ENCODE measurements at places on chromosomes 2 and 18.

DNA sequence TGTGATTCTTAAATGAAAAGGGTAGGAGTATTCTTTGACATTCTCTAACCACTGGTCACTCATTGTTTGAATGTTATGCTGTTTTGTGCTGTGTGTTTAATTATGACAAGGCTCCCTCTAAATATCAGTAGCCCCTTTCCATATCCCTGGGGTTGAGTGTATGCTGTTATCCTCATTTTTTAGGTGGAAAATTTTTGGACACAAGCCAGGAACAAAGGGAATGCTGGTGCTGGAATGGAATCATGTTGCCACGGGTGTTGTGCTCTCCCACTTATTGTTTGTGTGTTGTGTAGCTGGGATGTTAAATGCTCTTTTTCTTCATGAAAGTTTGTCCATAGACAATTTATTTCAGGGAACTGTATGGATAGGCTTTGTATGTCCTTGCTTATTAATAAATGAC is 43.3 kb downstream of the ZNF532 start:
- DNase-seq: no peak

DNA sequence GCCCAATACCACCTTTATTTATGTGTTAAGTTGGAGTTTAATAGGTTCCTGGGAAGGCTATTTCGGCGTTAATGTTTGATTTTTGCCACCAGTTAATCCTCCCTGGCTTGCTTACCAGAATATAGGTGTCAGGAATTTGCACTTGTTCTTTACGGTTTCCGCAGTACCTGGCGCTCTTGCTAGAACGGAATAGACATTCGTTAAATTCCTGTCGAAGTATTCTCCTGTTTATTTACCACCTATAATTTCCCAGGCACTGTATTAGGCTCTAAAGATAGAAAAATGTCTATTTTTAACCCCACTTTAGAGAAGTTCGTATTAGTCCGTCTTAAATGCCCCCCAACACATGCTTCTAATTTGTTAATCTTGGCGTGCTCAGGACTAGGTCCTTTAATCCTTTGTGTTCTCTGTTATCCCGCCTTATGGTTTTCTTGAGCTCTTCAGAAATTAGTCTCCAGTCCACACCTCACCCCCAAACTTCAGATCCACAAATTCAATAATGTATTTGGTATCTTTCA is 575 bp downstream of the CCDC150 start:
- no peak for DNase-seq

DNA sequence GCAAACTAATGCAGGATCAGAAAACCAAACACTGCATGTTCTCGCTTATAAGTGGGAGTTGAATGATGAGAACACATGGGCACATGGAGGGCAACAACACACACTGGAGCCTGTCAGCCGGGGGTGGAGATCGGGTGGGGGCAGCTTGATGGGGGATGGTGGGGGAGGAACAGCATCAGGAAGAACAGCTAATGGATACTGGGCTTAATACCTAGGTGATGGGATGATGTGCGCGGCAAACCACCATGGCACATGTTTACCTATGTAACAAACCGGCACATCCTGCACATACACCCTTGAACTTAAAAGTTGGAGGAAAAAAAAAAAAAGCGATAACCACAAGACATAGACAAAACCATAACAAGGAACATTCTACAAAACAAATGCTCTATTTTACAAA is 10.4 kb downstream of the CHMP3 start:
- no peak for DNase-seq

DNA sequence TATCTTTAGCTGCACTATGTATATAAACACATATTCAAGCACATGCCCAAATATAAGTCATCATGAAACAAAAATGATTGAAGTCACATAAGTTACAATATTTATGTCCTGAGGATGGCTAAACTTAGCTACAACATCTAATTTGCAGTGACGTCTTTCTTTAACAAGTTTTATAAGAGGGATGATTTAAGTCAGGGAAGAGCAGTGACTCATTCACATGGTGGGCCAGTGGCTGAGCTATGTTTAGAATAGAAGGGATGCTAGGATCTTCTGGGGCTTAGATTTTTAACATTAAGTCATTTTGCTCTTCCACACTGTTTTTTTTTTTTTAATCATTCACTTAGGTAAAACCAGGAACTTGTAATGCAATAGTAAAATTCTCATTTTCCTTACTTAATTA is 22.3 kb downstream of the ADCYAP1 start:
- no peak for DNase-seq

GRCh38 chr2:3617198-3617890 is 22.4 kb downstream of the COLEC11 start:
- no peak for DNase-seq

- peak; percentile 70 for DNase-seq
These were observed 25.7 kb downstream of the SRBD1 start for GRCh38 chr2:45585267-45585861.

- no peak for DNase-seq
These were observed 4.2 kb upstream of the ITGA6 start for GRCh38 chr2:172423160-172423559.

GRCh38 chr2:156457523-156458517 is 21.6 kb downstream of the GPD2 start:
- DNase-seq: no peak

GRCh38 chr2:197673606-197674005 is 1.8 kb downstream of the RFTN2 start:
- no peak for DNase-seq

DNA sequence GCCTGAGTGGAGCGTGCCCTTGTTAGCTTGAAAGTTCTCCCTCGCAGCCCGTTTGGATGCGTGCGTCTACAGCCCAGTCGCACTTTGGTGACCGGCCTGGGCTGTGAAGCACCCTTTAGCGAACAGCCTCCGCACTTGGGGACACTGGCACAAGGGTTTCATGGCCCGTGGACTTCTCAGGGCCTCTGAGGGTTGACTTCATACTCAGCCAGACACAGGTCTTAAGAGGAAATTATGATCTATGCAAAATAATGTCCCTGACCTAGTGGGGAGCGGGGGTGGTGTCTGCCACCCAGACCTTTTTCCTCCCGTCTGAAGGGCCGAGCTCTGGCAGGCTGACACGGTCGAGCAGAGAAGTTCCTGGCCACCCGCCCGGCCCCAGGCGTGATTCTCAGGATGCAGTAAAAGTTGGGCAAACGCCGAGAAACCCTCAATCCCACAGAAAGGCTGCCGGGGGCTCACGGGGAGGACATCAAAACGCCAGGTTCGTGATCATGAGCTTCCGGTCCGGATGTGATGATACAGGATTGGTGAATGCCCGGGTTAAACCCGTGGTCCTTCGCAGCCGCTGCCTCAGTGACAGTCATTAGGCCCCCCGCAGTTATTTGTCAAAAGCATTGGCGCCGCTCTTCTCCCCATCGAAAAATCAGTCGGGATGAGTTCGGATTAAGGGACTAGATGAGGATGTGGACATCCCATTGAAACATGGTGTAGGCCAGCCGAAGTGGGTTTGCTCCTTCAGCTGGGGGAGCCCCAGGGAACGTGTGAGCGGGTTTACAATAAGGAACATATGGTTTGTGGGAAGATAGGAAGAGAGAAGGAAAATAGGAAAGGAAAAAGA is 3.6 kb upstream of the PAX3 start:
- DNase-seq: no peak

GRCh38 chr2:237156857-237157779 is 71.4 kb downstream of the COPS8 start:
- no peak for DNase-seq

DNA sequence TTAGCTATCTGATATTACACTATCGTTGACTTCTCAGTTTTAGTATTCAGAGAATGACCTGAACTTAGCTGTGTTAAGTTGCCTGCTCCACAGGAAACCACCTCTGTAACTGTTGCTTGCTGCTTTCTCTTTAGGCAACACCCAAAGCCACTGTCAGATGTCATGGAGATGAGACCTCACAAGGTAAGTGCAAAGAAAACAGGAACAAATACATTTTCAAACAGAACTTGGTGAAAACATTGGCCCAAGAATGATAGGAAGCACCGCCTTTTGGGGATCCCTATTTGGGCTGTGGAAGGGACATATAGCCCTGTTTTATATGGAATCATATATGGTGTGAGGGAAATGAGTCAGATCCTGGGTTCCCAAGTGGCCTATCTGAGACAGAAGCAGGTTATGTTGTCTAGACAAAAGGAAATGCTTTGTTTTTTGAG is 143.4 kb downstream of the UBE2E3 start:
- peak; percentile 38 for DNase-seq

DNA sequence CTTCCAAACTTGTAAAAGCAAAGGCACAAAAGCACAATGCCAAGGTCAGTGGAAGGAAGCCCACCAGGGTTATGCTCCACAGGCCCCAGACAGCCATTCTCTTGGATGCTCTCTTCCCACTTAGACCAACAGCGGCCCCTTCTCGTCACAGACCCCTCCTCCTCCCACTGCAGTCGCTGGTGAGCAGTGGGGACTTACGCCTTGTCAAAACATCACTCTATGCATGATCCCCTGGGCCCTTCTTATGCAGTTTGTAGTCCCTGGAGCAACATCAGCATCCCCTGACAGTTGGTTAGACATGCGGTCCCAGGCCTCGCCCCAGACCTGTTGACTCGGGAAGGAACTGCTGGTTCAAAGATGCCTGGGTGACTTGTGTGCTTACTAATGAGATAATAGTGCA is 376.0 kb upstream of the KLHL29 start:
- DNase-seq: no peak

- DNase-seq: no peak
These were observed 214.0 kb downstream of the SS18 start for GRCh38 chr18:25876330-25876948.

GRCh38 chr2:192029089-192029488 is 165.6 kb downstream of the TMEFF2 start:
- peak; percentile 55 for DNase-seq

GRCh38 chr18:58241026-58241679 is 197.1 kb downstream of the NEDD4L start:
- DNase-seq: no peak

DNA sequence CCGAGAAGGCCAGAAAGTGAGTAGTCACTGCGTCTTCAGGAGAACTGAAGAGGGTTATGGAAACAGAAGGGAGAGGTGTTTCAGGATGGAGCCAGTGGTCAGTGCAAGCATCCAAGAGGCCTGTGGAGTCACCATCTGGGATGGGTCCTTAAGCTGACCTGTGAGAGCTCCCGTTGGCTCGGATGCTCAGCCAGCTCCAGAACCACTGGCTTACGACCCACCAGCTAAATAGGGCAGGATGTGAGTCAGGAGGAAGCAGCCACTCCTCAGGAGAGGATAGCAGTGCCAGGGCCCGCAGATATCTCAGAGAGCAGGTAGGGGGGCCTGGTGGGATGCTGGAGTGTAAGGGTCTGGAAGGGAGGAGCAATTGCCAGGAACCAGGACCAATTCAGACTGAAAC is 63.1 kb upstream of the B3GNT7 start:
- peak; percentile 44 for DNase-seq

DNA sequence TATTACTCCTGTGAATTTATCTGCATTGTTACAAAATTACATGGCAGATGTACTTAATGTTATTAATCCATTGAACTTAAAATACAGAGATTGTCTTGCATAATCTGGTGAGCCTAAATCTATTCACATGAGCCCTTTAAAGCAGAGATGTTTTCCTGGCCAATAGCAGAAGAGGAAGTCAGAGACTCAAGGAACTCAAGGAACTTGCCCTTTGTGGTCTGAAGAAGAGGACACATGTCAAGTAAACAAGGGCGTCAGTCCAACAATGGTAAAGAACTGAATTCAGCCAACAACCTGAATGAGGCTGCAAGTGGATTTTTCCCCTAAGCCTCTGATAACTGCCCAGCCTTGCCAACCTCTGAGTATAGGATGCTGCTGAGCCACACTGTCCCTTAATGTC is 356.3 kb upstream of the PKDCC start:
- DNase-seq: no peak

DNA sequence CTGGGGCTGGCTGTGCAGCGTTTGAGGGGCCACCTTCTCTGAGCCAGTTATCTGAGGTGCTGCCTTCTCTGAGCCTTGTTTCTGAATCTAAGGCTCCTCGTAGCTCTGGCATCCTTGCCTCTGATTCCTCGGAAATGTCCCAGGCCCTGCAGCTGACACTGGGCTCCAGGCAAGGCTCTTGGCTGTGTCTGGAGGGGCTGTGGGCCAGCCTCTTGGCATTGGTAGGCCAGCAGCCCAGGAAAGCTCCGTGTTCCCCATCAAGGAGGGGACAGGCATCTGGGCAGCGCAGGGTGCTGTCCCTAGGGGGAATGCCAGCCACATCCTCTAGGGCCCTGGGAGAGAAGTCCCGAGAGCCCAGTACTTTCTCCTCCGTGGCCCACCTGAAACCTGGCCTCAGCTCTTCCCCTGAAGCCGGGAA is 40.7 kb upstream of the TAF1B start:
- DNase-seq: no peak

DNA sequence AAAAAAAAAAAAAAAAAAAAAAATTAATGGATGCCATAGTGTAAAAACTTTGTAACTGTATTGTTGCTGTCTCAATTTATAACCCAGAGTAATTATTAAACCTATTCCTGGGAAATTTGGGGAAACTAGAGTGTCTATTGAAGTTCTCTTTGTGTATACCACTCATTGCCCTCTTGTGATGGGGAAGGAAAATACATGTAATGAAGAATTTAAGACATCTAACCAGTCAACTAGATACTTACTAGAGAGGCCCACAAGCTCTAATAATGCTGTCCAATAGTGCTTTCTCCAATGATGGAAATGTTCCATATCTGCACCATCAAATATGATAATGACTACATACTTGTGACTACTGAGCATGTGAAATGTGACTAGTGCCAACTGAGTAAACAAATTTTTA is 168.5 kb upstream of the SLC39A10 start:
- DNase-seq: peak; percentile 25

- DNase-seq: no peak
These were observed 99.4 kb upstream of the RASGRP3 start for GRCh38 chr2:33377048-33377447.

- DNase-seq: peak; percentile 15
These were observed 2.1 kb downstream of the NCKAP1 start for GRCh38 chr2:183035954-183036669.

GRCh38 chr18:65968239-65969004 is 217.6 kb downstream of the CDH7 start:
- DNase-seq: no peak

DNA sequence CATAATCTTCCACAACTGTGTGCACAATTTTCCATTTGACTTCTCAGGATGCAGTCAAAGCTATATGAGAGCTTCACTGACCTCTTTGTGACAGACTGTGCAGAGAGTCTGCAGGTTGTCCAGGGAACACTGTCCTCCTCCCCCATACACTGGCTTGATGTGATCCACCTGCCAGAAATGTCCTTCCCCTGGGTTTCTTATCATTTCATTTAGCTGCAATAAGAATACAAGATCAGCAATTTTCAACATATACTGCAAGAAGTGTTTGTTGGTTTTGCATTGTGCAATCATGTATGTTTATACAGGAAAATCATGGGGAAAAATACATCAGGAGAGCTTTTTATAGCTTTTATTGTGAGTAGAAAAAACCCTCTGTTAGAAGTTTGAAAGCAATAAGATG is 150.7 kb downstream of the RAB3GAP1 start:
- no peak for DNase-seq

All from ELR (cell line).